ENCODE measurements at places on chromosomes 12 and 14.

DNA sequence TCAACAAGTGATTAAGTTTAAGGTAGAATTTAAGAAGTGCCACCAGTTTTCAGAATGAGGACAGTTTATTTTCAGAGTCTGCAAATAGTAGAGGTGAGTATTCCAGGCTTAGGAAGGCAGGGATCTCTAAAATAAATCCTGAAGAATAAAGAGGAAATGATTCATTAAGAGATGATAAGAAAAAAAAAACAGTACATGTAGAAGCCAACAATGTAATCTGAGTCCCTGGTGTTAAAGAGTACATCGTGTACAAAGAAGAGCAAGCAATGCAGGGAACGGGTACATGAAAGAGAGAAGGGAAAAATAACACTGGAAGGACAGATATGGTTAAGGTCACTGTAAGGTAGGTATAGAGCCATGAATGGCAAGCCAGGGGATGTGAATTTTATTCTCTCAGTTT lies 95.2 kb upstream of the FOXG1 start:
- DNase-seq, result no peak

DNA sequence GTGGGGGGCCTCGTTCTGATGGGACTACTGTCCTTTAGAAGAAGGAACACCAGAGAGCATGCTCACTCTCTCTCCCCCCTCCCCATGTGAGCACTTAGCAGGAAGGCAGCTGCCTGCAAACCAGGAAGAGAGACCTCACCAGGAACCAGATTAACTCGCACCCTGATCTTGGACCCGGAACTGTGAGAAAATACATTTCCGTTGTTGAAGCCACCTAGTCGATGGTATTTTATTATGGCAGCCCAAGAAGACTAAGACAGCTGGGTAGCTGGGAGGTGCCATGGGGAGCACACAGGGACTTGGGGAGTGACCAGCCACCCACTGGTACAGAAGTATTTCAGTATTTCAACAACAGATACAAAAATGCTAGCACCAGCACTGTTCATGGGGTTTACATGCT lies 59.0 kb downstream of the VCPKMT start:
- no peak for DNase-seq

GRCh38 chr12:31035967-31036665 lies 37.5 kb upstream of the DDX11 start:
- DNase-seq, result no peak

- DNase-seq, result no peak
Observed at GRCh38 chr14:33846100-33846824, 104.6 kb downstream of the EGLN3 start.

- DNase-seq, result no peak
Observed at GRCh38 chr12:47965581-47965980, 2.2 kb downstream of the TMEM106C start.

DNA sequence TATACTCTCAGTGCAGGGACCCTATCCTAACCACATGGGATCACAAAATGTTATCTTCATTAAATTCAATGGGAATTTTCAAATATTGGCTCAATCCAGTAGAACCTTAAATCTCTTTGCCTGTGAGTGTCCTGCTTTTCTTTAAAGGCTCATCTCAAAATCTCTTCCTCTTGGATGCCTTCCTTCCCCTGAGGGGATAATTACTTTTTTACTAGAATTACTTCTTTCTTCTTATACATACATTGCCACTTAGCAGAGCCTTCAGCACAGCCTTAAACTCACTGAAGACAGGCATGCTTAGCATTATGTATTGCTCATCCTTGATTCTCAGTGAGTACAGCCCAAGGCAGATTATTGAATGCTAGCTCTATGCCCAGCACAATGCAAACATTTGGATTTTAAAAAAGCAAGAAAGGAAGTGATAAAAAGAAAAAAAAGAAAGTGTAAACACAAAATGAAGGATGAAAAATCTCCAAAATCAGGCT lies 1918.0 kb upstream of the FLRT2 start:
- DNase-seq, result no peak

Data from NCI-H2227 treated with DMSO at 0.1 percent for 48 hours (cell line).